T-helper 17 cell (primary cell): ENCODE measurements at places on chromosomes 4 and X. TPM values are rescaled to one million over a fixed set of nuclear protein-coding genes. Genes with fewer than 3 reads are reported as not detected.

DNA sequence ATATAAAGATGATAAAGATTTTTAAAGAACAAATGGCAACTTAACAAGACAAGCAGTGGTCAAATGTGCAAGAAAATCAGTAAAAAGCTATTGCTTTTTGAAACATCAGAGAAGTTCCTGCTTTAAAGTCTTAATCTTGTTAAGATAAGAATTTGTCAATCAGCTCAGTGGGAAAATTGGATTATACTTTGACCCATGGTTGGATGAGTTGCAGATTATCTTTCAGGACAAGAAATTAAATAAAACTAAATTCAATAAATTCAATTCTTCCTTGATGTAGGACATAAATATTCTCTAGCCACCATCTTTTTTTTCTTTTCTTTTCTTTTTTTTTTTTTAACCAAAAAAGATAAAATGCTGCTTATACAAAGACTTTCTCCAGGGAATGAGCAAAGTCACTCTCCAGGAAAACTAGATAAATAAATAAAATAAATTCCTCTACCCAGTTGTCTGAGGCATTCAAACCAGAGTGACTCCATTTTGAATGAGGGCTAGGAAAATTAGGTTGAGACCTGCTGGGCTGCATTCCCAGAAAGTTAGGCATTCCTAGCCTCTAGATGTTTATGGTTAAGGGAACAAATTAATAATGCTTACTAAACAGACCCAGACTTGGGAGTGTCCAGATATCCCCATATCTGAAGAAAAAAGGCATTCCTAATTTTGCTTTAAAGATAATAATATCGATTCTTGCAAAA, 211.2 kb downstream of the SNCA start:
- DNase-seq = no peak

DNA sequence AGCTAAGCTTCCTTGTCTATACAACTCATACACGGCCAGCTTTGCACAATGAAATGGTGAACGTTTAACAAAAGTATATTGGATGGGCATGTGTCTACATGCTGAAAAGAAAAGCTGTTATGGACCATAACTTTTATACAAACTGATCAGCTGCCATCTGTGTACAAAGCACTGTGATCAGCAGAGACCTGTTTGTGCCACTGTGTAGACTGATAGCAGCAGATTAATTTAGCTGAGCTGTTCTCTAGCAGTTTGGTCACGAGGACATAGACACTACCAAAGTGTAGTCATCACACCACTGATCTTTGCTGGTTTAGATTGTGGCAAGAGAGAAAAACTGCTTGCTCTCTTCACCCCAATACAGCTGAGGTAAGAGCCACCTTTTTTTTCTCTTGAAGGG, 124.5 kb downstream of the RAPGEF2 start:
- DNase-seq = no peak

DNA sequence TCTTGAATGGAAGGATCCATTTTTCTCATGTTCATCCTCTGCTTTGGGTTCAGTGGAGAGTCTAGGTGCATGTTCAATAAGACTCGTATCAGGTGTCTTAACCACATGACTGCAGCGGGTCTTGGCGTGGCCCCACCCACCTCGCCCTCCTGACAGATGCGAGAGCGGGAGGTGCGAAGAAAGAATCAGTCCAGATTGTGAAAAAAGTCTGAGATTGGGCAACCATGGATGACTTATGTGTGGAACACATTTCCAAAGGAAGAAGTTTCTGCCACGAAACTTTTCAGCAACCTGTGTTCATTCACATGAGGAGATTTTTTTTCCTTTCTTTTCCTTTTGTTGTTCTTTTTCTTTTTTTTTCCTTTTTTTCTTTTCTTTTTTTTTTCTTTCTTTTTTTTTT, 66.8 kb downstream of the NSD2 start:
- DNase-seq = no peak

GRCh38 chr4:38075370-38076152, 115.4 kb downstream of the PTTG2 start:
- DNase-seq = no peak

GNPDA2 gene
- total RNA-seq = 7.6 TPM

DNA sequence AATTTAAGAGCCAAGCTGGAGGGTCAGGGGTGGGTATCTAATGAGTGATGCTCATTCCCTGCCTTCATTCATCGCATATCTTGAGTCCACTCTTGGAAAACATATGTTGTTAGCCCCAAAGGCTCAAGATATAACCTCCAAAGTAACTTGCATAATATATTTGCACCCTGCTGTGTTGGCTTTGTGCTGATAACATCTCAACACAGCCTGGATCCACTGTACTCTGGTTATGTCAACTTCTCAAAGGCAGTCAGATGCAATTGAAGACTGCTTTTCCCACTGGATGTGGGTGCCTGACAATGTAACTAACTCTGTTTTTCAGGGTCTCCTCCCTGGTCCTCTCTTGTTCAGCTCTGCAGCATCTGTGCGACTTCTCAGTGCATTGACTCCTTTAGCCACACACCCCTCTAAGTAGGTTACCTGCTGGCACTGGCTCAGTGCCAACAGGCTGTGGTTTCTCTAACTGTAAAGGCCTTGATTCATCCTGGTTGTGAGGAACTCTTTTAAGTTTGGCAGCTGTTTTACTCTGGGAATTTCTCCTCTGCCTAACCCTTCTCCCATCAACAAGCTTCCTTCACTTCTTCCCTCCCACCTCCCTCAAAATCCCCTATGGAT, 28.1 kb downstream of the SLC16A2 start:
- peak; percentile 34 for DNase-seq

DNA sequence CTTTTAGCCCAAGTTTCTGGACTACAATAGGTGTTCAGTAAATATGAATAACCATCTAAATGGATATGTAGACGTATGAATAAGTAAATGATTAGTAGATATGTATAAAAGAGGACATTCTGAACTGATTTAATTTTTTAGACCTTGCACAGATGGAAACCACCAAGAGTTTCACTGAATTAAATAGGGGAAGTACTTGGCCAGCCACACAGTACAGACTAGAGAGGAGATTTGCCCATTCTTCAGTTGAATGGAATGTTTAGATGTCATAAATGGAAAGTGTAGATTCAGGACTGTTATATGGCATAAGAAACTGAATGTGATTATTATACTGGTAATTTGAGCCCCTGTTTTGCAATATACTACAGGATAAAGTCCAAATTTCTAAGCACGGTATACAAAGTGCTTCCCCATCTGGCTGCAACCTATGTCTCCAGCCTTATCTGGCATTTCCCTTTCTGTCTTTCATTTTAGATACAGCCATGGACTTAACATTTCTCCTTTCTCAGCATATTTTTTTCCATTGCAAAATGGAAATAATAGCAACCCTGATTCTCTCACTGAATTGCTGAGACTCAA, 137.8 kb upstream of the HS3ST1 start:
- DNase-seq = no peak

GRCh38 chrX:56994375-56995270, 718 bp downstream of the SPIN3 start:
- DNase-seq = no peak

GRCh38 chr4:78592088-78592783, 40.7 kb downstream of the ANXA3 start:
- DNase-seq = no peak

PPP2R2C gene
- total RNA-seq = not detected

GRCh38 chr4:176795441-176795840, 2.7 kb upstream of the VEGFC start:
- DNase-seq = no peak

MID2 gene
- total RNA-seq = 11.7 TPM

GRCh38 chr4:8379771-8380170, 60.8 kb downstream of the ACOX3 start:
- no peak for DNase-seq

PNMA5 gene
- 0.16 TPM for total RNA-seq

LEF1 gene
- 236 TPM for total RNA-seq

DNA sequence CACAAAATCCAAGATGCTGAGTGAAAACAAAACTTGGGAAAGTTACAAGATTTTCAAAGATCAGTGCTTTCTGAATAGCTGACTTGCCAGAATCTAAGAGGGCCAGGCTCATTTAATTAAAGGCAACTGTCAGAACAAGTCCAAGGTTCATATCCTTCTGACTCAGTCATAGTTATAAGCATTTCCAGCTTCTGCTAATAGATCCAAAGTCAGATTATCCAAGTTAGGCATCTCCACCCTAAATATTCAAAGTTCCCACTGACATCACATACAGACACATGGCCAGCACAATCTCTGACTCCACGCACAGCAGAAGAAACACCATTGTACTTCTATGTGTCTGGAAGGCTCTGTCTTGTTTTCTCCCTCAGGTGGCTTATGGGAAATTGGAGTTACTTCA, 41.8 kb downstream of the GASK1B start:
- no peak for DNase-seq

- DNase-seq = no peak
Observed at GRCh38 chr4:152073351-152074087, 312.7 kb upstream of the GATB start.

ACE2 gene
- not detected for total RNA-seq

DNA sequence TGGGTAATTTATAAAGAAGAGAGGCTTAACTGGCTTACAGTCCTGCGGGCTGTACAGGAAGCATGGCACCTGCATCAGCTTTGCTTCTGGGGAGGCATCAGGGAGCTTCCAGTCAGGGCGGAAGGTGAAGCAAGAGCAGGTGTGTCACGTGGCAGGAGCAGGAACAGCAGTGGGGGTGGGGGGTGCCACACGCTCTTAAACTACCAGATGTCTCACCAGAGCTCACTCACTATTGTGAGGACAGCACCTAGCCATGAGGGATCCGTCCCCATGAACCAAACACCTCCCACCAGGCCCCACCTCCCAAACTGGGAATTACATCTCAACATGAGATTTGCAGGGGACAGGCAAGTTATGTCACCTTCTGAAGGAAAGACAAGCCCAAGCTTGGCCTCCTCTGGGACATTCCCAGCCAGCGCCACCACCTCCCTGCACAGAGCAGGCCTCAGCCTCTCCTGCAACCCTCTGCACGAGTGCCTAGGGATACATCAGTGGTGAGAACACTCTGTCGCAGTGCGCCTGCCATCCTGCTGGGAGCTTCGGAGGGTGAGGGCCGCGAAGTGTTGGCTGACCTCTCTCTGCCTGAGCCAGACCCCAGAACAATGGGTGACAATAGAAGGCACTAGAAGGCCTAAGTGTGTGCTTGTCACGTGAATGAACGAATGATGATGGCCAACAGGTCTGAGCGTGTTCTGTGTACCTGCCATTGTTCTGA, 244.3 kb downstream of the EVC2 start:
- no peak for DNase-seq

DNA sequence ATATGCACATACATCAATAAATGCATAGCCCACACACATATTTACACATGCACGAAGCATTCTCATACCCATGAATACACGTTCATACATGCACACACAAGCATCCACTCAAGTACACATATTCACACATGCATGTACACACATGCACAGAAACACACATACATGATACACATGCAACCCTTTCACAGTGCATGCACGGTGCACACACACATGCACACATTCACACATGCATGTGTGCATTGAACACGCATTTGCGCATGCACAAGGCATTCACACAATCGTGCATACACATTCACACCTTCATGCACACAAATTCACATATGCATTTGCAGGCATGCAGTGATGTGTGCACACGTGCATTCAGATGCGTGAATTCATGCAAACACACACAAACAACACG, 324.5 kb downstream of the DHRSX start:
- DNase-seq = no peak

- DNase-seq = no peak
Observed at GRCh38 chr4:106424426-106424825, 55.8 kb upstream of the GIMD1 start.

GRCh38 chr4:185540487-185541120, 5.3 kb upstream of the PDLIM3 start:
- no peak for DNase-seq

SHOX gene
- not detected for total RNA-seq

DNA sequence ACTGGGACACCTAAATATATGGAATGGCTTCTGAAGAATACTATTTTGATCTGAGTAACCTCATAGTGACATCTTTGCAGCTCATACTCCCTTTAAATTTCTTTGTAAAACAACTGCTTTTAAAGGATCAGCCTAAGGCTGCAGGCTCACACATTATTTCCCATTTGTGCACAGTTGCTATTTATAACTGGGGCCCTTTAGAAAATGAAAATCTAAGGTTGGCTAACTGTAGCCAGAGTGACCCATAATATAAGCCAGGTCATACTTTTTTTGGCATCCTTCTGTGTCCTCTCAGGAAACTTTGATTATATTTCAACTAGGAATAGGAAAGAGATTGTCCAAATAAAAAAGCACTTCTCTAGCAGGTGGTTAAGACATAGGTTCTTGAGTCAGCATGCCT, 123.6 kb upstream of the RASGEF1B start:
- DNase-seq = no peak

DNA sequence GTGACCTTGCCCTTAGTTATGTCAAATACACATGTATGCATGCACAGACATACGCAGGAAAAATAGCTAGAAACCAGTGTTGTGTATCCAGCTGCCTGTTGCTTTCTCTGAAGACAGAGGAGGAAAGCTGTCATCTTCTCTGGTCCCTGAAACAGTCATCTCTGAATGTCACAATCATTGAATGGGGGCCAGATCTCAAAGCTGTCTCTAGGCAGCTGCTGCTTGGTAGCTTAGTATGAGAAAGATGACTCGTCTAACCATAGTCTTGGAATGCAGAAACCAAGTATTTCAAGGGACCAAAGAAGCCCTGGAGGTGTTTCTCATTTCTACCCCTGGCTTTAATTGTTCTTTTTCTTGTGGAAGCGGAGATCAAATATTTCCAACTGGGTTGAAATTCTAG, 4.0 kb downstream of the GRIA3 start:
- no peak for DNase-seq

ODAPH gene
- total RNA-seq = 0.29 TPM

GRCh38 chrX:24241822-24242648, 71.8 kb downstream of the SUPT20HL2 start:
- no peak for DNase-seq

DNA sequence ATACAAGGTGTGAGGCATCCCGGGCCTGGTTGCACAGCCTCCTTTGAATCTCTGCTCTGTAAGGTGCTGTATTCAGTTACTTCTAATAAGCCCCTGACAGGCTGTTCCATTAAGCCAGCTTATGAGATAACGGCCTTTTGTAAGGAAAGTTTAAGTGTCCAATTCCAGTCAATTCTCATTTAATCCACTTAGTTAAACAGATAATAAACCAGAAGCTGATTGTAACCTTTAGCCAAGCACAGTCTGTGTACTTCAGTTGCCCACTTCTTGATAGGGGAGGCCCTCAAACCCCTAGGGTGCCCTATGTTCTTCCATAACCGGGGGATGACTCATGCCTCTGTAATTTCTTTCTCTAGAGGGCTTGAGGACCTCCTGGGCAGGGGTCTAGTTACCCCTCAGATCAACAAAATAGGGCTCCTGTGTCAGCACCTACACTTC, 63.4 kb downstream of the RASL11B start:
- DNase-seq = no peak

NR0B1 gene
- not detected for total RNA-seq

GRCh38 chr4:47213971-47214370, 182.6 kb downstream of the GABRB1 start:
- no peak for DNase-seq

- no peak for DNase-seq
Observed at GRCh38 chrX:136168929-136169735, 21.8 kb downstream of the FHL1 start.
